Kidney (tissue), 22 donors: ENCODE measurements at places on chromosomes 4 and X. TPM values are rescaled to one million over a fixed set of nuclear protein-coding genes. Genes with fewer than 3 reads are reported as not detected.

DNA sequence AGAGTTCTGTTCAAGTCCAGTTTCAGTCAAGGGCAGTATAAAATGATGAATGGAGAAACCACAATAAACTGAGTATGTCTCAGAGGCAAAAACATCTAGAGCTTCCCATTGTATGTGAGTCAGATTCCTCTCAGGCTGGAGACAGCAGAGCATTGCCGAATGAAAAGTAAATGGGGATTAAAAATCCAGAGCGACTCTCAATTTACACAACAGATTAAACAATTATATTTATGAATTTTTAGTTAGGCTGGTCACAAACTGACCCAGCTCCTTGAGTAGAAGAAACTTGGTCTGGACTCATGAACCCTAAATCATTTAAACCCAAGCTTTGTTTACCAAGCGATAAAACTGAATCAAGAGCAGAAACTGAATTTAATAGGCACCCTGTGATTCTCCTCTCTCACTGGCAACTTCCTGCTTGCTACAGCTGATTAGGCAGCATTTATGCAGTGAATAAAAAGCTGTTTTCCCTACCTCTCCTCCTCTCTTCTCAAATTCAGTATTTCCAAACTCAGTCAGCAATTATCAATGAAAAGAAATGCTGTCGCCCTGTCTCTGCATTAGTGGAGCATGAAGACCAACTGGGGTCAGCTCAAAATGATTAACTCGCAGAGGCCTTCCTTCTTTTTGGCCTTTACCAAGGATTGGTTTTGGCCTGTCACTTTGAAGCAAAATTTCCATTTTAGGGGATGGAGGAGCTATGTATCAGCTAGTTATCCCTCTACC, 568.0 kb downstream of the PDHA2 start:
- no peak overlapping the region for H3K27ac ChIP-seq
- no peaks in the 10 kb centered on the region for H3K36me3 ChIP-seq
- peaks cover 4% of the 10 kb centered on the region for H3K4me1 ChIP-seq
- DNase-seq: peak; percentile 75

DNA sequence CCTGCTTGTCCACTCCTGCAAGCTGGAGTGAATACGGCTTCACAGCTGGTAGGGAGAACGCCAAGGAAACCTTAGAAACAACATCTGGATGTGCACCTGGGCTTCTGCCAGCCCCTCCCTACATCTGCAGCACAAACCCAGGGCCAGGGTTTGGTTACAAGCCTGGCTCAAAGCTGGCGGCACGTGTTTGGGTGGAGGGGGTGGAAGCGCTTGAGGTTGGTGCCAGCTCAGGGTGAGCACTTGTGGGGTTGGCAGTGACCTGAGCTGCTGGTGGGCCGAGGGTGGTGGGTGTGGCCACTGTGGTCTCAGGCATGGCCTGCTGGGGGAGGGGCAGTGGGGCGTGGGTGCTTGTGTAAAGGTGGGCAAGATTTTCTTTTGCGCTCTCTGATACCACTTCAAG, 15.6 kb downstream of the ELF4 start:
- H3K4me3 ChIP-seq: no peak overlapping the region
- H3K4me1 ChIP-seq: no peaks in the 10 kb centered on the region
- H3K27ac ChIP-seq: no peak overlapping the region
- H3K36me3 ChIP-seq: no peaks in the 10 kb centered on the region
- DNase-seq: no peak

GRCh38 chr4:157076578-157076947, 613 bp downstream of the GLRB start:
- H3K4me1 ChIP-seq: no peaks in the 10 kb centered on the region
- no peak overlapping the region for H3K27ac ChIP-seq
- peak overlapping the region; percentile 72 for H3K4me3 ChIP-seq
- DNase-seq: peak; percentile 62
- H3K27me3 ChIP-seq: no peaks in the 10 kb centered on the region

- H3K4me3 ChIP-seq: no peak overlapping the region
- no peaks in the 10 kb centered on the region for H3K27me3 ChIP-seq
- H3K27ac ChIP-seq: no peak overlapping the region
- DNase-seq: no peak
- no peaks in the 10 kb centered on the region for H3K36me3 ChIP-seq
Measured at GRCh38 chr4:126361287-126361686, 1046.5 kb downstream of the FAT4 start.

- no peaks in the 10 kb centered on the region for H3K36me3 ChIP-seq
- H3K27me3 ChIP-seq: no peaks in the 10 kb centered on the region
- H3K4me1 ChIP-seq: no peaks in the 10 kb centered on the region
- no peak for DNase-seq
- H3K4me3 ChIP-seq: no peak overlapping the region
- H3K27ac ChIP-seq: no peak overlapping the region
Measured at GRCh38 chrX:5672099-5672498, 556.6 kb downstream of the NLGN4X start.

GRCh38 chrX:28848707-28849106, 261.5 kb downstream of the IL1RAPL1 start:
- H3K36me3 ChIP-seq: no peaks in the 10 kb centered on the region
- no peak overlapping the region for H3K4me3 ChIP-seq
- no peaks in the 10 kb centered on the region for H3K27me3 ChIP-seq
- no peaks in the 10 kb centered on the region for H3K4me1 ChIP-seq
- no peak overlapping the region for H3K27ac ChIP-seq

DNA sequence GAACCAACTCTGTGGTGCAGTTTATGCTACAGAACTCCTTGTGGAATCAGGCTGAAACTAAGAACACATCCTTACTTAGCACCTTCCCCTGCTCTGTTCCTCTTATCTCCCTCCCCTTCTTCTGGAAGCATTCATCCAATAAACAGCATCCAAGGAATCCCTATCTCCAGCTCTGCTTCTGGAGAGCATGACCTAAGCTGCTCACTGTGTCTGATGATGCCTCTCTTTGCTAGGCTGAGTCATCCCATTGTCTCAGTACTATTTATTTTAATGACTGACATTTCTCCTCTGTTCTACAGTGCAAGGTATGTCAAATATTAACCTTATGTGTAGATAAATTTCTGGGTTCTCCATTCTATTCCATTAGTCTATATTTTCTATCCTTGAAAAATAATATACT, 71.2 kb downstream of the BEND2 start:
- no peak overlapping the region for H3K27ac ChIP-seq
- no peak overlapping the region for H3K4me3 ChIP-seq
- H3K36me3 ChIP-seq: no peaks in the 10 kb centered on the region
- DNase-seq: no peak

The CLTRN gene
- 129 TPM for polyA plus RNA-seq

The PHOX2B gene
- not detected for polyA plus RNA-seq

The CSAG3 gene
- polyA plus RNA-seq: not detected

The SLC4A4 gene
- 56.5 TPM for polyA plus RNA-seq
